ENCODE measurements at places on chromosomes 2 and 18.

- DNase-seq: no peak
These were observed 11.3 kb downstream of the CNNM4 start for GRCh38 chr2:96771796-96772618.

DNA sequence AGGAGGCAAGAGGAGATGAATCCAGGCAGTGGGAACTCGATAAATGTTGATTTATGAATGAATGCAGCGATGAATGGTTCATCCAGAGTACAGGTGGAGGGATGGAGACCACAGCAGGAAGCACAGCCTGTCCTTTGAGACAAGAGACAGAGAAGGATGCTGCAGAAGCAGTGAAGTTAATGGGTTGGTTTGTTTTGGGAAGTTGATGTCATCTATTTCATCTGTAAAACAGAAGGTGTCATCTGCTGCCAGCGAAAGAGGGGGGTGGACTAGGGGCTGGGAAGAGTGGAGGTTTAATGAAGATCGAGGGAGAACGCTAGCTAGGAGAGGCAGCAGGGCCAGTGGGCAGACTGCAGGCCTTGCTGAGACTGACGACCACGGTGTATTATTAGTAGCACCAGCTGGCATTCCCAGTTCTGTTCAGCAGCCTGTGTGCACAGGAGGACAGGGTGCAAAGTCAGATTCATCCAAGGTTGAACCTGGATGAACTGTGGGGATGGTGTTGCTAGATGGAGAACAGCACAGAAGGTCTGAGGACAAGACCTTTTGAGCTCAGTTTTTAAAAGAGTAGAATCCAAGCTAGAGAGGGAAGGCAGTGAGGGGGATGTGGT is 120.3 kb upstream of the CAPN13 start:
- no peak for DNase-seq

DNA sequence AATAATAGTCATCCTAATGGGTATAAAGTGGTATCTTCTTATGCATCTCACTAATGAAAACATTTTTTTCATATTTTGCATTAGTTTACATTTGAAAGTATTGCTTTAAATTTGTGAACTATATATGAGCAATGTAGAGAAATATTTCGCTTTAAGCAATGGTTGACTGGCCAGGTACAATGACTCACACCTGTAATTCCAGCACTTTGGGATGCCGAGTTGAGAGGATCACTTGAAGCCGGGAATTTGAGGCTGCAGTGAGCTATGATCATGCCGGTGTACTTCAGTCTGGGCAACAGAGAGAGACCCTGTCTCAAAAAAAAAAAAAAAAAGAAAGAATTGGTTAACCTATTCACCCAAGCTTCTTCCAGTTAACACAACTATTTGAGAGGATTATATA is 15.1 kb downstream of the ZCCHC2 start:
- DNase-seq: no peak

DNA sequence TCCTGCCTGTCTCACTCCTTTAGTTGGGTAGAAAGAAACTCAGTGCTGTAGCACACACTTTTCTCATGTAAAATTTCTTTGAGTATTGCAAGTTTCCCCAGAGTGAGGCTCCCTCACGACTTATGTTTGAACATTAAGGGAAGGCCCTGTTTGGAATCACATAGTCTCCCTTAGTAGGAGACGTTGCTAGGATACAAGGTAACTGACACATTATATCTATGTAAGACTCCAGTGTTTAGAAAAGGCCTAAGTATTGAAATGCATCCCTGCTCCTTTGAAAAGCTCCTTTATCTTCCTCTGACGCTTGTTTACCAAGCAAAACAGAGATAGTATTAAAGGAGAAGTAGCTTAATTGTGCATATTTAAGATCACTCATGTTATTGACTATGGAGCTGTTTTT is 248.2 kb downstream of the PHLPP1 start:
- DNase-seq: no peak

GRCh38 chr2:171798156-171798820 is 95.8 kb downstream of the SLC25A12 start:
- DNase-seq: peak; percentile 78

DNA sequence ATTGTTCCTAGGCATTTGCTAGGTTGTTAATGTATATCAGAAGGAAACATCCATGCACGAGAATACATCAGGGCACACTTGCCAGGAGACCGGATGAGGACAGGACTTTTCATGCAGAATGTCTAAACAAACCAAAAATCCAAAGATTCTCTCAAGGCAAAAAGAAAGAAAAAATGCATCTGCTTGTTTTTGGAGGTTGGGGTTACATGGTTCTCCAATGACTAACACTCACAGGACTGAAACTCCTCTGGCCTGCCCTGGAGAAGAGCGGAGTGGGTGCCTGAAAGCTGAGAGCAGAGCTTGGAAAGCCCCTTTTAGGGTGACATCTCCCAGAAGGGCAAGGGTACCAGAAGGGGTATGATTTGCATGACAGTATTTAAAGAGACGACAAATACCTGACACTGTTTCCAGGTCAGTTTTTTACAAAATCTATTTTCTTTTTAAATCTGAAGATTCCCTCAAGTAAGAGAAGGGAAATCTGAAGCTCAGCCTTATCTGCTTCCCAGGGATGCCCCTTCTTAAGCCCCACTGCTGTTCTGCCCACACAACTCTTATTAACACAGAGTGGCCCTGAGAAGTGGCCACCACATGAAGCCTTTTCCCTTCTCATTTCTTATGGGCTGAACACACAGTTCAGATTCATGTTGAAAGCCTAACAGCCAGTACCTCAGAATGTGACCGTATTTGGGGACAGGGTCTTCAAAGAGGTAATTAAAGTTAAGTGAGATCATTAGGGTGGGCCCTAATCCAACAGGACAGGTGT is 216.4 kb downstream of the STK39 start:
- DNase-seq: peak; percentile 69

- DNase-seq: no peak
These were observed 24.3 kb downstream of the UPP2 start for GRCh38 chr2:158125756-158126498.

DNA sequence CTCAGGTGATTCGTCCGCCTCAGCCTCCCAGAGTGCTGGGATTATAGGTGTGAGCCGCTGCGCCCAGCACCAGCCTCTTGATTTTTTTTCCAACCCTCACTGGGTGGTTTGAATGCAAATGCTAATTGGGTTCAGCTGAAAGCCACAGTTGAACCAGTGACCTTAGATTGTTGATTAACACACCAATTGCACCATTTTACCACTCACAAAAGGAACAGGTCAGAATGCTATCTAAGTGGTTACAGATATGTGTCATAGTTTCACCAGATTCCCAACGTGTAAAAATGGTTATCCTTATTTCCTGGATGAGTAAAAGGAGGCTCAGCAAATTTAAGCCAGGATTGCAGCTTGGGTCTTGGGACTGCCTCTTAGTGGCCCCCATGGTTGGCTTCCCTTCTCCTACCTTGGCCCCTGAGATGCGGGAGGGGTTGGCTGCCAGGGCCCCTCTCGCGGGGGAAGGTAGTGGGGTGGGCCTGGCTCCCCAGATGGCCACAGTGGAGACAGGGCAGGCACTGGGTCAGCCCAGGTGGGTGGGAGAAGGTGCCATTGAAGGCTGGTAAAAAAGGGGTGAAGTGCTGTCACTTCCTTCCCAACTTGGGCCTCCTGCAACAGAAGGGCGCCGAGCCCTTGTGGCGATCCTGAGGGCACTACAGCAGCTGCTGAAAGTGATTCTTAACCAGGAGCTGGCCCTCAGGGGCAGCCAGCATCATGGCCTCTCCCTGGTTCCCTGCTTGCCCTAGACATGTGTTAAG is 164.9 kb upstream of the HAAO start:
- DNase-seq: peak; percentile 73

- peak; percentile 44 for DNase-seq
These were observed 56.3 kb downstream of the GLI2 start for GRCh38 chr2:120791962-120792297.

DNA sequence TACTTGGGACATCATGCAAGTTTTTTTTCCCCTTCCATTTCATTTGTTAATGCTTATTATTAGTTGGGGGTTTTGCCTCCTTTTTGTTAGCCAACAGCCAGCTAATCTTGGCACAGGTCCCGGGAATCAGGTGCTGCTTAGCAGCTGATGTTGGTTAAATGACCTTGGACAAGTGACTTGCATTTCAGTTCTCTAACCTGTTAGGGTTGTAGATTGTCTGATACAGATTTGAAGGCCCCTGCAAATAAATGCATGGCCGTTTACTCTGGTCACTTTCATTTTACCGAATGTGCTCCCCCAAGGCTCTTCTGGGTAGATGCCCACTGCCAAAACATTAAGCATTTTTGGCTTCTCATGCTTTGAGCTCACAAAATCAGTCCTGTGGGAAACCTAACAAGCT is 120.9 kb downstream of the SPTBN1 start:
- DNase-seq: no peak

GRCh38 chr2:215907147-215907546 is 106.2 kb downstream of the MREG start:
- DNase-seq: no peak

DNA sequence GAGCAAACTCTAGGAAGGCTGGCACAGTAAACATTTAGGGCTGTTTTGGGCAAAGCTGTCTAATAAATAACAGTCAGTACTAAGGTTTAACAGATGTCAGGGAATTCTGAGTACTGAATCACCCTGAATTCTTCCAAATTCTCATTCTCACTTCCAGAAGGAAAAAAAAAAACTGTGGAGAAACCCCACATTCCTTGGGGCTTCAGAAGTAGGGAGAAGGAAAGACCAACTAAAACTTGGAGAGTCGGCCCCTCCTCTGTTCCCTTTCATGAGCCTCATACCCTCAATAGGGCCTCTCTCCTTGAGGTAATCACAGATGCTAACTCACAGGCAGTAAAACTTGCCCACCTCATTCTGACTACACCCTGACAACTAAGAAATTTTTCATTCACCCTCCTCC is 62.1 kb downstream of the CCDC148 start:
- DNase-seq: no peak

DNA sequence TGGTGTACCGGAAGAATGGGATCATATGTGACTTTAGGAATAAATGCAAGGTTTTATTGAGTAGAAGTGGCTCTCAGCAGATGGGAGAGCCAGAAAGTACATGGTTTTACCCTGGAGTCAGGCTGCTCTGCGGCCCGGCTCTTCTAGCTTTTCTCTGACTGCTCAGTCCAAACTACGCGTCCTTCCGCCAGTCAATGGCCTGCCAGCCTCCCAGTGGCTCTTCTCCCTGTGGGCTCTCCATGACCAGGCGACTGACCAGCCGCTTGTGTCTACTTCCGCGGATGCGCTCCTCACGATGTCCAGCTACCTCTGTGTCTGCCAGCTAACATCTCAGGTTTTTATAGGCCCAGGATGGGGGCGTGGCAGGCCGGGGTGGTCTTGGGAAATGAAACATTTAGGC is 220.4 kb downstream of the VAPA start:
- no peak for DNase-seq

GRCh38 chr2:191122638-191123294 is 28.0 kb downstream of the STAT4 start:
- no peak for DNase-seq

DNA sequence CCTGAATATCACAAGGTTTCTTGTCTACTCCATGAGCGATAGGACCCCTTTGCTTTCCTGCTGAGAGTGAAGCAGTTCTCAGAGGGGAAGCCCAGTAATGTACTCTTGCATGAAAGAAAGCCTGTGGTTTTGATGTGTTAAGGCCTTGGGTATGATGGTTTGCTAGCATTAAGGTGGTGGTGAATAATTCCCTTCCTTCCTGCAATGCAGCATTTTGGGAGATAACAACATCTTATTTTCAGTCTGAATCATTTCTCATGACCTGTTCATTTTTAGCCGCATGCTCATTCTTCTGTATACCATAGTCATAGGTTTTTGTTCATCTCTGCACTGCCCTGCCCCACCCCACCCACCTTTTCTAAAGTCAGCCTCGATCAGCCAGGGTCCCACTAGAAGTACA is 66.2 kb downstream of the HNMT start:
- peak; percentile 83 for DNase-seq

- no peak for DNase-seq
These were observed 15.8 kb downstream of the PFN4 start for GRCh38 chr2:24107336-24107735.

DNA sequence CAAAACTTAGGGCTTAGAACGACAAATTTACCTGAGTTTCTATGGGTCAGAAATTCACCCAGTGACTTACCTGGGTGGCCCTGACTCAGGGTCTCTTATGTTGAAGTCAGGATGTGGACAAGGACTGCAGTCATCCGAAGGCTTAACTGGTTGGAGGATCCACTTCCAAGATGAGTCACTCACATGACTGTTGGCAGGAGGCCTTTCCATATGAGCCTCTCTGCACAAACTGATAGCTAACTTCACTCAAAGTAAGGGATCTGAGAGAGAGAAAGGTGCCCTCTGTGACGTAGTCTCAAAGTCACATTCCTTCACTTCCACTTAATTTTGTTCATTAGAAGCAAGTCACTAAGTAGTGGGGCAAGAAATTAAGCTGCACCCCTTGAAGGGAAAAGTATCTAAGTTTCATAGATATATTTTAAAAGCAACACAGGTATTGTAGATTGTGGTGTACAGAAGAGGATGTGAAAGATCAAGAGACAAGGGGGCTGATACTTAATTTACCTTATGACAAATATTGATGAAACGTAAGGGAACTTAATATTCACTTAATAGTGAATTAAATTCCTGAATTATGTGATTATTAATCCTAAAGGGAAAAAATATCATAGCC is 48.4 kb downstream of the TANK start:
- peak; percentile 82 for DNase-seq

GRCh38 chr18:9987345-9987744 is 73.5 kb downstream of the VAPA start:
- no peak for DNase-seq

GRCh38 chr2:237012004-237012403 is 73.7 kb upstream of the COPS8 start:
- no peak for DNase-seq

DNA sequence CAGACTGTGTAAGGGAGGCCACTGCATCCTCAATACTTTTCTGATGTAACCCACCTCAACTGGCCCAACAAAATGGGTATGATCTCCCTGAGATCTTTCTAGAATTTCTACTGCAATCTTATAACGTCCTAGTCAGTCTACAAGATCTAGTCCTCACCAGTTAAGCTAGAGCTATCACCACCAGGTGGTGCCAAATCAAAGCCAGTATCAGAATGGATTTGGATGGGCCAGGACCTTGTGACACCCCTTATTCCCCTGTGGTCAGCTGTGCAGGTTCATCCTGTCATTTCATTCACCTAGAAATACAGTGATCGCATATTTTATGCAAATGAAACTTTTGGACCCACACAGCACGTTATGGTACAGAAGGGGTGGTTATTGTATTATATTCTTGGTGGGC is 90.3 kb downstream of the OLA1 start:
- DNase-seq: peak; percentile 38

DNA sequence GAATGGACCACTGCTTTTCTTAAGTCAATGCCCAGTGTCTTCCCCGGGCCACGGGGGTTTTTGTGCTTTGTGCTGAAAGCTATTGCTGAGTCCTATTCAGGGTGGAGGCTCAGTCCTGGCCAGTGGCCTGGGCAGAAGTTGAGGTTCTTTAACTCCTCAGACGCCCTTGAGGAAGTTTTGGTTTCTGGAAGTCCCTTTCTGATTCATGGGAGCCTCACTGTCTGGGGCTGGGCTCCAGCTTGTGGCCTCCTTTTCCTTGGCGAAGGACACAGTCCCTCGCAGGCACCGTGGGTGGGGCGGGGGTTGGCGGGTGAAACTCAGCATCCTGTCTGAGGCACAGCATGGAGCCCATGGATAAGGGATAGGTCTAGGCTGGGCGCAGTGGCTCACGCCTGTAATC is 465.2 kb upstream of the HS6ST1 start:
- DNase-seq: no peak

Measured in fibroblast of skin of right biceps (primary cell).